Esophagus squamous epithelium (tissue), 5 donors: ENCODE measurements at places on chromosomes 2 and 18.

GRCh38 chr18:23593720-23594119 lies 7.4 kb upstream of the NPC1 start:
- no peak for DNase-seq

GRCh38 chr18:27713738-27714095 lies 463.2 kb downstream of the CDH2 start:
- DNase-seq: no peak

DNA sequence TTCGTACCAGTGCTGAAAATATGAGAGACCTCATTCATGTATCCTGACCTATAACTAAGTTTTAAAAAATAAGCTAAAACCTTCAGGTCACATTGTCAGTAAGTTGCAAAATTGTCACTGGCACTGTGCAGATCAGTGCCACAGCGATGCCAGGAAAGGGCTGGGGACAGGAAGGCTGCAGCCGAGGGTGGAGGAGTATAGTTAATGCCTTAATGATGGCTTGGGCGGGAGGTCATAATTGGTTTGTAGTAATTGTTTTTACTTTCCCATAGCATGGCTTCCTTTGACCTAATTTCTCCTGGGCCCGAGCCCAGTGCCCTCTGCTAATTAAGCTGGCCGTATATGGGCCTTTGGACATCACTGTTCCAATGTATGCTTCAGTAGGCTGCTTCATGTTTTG lies 47.2 kb upstream of the RAB12 start:
- DNase-seq: no peak

GRCh38 chr2:239917125-239917956 lies 107.8 kb downstream of the NDUFA10 start:
- no peak for DNase-seq

DNA sequence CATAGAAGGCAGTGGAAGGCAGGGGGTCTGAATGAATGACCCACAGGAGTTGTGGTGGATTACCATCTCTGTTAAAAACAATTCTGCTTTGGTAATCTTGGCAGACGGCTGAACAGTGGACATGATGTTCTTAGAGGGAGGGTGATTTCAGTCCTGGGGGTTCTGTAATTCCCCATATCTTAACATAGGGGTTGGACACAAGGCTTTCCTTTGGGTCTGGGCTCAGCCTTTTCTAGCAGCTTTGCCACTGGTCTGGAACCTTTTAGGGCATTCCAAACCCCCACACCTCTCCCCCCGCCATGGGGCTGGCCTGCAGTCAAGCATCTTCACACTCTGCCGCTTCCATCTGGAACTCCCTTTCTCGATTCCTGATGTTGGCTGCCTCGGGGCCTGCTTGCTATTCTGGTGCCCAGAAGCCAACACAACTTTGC lies 50.3 kb downstream of the RPL37A start:
- DNase-seq: no peak

DNA sequence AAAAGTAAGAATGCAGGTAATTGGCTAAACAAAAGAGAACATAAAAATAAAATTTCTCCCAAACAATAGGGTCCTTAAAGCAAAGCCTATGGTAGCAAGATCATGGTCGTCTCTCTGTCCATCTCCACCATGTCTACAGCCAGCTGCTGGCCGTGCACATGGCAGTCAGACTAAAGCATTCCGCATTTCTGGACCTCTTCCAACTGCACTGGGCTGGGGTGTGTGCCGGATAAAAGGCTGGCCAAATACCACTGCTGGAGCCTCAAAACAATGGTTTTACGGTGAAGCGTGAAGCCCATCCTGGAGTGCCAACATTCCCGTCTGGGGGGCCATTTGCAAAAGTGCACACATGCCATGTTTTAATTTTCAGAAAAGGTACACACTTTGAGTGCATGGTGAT lies 74.8 kb upstream of the PIEZO2 start:
- DNase-seq: no peak

DNA sequence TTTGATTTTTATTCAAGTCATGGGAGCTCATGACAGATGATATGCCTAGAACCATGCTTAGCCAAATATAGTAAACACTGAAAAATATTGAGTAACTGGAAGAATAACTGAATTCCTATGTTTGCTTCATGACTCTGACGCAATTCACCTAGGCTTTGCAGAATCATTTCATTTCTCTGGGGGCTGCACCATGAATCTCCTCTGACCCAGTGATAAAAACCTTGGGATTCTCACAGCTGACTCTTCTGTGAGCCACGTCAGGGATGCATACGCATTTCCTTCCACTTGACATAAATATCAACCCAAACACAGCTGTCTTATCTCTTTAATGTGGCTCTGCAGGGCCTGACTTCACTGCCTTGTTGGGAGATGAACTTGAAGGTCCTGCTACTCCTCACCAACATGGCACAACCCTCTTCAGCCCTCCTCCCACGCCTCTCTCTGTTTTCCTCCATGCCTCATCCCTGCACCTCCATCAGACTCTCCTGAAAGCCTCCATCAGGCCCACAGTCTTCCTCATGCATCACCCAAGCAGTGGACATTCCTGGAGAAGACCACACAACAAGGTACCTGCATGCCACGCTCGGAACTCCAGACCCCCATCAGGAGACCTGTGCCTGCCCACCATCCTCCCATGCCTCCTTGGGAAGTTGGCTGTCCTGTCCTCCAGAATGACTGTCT lies 29.8 kb downstream of the COL6A3 start:
- no peak for DNase-seq

GRCh38 chr18:7896805-7897518 lies 329.8 kb downstream of the PTPRM start:
- no peak for DNase-seq

DNA sequence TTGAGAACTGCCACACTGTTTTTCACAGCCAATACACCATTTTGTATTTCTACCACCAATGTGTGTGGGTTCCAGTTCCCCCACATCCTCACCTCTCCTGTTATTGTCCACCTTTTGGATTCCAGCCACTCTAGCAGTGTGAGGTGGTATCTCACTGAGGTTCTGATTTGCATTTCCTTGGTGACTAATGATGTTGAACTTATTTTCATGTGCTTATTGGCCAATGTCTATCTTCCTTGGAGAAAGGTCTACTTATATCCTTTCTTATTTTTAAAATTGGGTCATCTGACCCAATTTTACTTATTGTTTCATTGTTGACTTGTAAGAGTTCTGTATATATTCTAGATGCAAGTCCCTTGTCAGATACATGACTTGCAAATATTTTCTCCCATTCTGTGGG lies 9.1 kb upstream of the HPCAL1 start:
- no peak for DNase-seq

GRCh38 chr18:2108591-2108990 lies 462.7 kb downstream of the METTL4 start:
- DNase-seq: no peak

DNA sequence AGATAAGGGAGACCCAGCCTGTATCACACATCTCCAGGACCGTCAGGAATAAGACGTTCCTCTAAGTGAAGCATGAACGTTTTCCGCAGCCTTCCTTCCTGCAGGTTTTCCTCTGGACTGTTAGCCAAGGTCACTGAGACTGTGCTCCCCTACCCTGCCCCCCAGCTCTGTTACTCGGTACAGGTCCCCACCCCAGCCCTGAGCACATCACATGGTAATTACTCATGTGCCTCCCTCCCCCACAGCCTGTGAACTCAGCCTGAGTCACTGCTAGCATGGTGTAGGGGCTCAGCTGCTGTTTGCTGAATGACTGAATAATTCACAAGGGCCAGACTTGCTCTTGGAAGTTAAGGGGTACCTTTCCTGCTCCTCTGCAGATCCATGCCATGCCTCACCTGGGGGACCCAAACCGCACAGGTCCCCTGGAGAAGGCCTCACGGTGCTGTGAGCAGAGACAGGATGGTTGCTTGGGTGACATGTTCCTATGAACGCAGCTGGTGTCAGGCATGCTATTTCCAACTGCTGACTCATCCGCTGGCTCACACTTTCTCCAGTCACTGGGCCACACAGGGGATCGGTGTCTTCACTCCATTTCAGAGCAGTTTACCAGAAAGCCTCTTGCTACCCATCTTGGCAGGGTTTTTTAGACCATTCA lies 88.2 kb downstream of the PLB1 start:
- DNase-seq: no peak

- no peak for DNase-seq
Observed at GRCh38 chr2:108377815-108378630, at the start of gene SULT1C4. TSS of gene SULT1C4 (plus strand) at chr2:108377954. CDS start at chr2:108378338, 384 bp downstream.

DNA sequence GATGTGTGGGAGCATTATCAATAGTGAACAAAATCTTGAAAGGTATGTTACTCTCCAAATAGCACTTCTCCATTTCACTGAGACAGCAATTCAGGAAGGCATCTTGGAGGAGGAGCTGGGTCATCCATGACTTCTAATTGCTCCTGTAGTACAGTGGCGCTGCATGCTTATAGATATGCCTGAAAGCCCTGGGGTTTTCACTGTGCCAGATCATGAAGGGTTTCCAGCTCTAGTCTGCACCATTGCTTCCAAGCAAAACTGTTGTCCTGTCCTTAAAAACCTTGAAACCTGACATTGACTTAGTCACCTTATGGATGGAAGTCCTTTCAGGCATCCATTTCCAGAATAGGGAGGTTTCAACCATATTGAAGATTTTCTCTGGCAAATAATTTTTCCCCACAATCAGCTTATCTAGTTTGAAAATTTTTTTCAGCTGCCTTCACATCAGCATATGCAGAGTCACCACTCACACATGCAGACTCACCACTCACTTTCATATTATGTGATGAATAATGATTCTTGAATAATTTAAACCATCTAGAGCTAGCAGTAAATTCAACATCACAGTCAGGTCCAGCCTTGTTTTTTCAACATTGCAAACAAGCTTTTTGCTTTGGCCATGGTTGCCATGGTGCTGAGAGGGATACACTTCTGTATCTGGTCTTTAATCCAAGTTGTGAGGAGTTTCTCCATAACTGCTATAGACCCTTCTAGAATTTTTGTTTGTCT lies 297.1 kb downstream of the CLIP4 start:
- no peak for DNase-seq

DNA sequence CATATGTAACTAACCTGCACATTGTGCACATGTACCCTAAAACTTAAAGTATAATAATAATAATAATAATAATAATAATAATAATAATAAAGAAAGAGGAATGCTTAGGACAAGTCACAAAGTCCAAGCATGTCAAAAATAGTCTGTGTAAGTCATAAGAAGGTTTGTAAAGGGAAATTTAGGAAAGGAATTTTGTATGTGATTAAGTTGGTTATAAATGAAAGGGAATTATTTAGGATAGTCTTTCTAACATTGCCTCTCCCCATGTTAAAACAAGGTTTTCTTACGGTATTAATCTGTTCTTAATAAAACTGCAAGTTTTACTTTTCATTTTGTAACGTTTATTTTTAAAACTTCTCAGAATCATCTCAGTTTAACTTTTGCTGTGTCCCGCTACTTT lies 62.8 kb downstream of the SESTD1 start:
- DNase-seq: no peak

- no peak for DNase-seq
Observed at GRCh38 chr2:19575641-19576040, 217.2 kb upstream of the OSR1 start.

- DNase-seq: no peak
Observed at GRCh38 chr2:239206042-239206441, 194.8 kb downstream of the HDAC4 start.

GRCh38 chr18:45774065-45774521 lies 50.1 kb downstream of the SLC14A1 start:
- DNase-seq: no peak

GRCh38 chr2:196242131-196242620 lies 70.8 kb upstream of the STK17B start:
- no peak for DNase-seq

DNA sequence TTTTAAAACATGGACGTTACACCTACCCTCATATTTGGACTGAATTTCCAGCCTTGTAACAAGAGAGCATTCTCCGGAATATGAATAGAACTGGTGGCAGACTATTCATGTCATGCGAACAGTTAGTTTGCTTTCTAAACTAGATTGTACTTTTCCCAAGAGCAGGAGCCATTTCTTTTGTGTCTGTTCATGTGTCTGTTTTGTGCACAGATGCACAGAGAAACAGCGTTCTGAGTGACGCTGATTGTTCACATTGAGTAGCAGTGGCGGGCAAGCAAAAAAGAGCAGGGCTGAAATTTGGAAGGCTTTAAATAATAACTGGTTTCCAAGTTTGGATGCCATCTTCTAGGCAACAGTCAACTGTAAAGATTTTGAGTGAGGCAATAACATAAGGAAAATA lies 200.3 kb downstream of the NRXN1 start:
- no peak for DNase-seq

- DNase-seq: no peak
Observed at GRCh38 chr2:45607701-45608100, 3.4 kb downstream of the SRBD1 start.

GRCh38 chr18:26777351-26778053 lies 88.0 kb downstream of the AQP4 start:
- DNase-seq: no peak

- DNase-seq: no peak
Observed at GRCh38 chr2:85133751-85134254, 611 bp downstream of the TCF7L1 start.

GRCh38 chr2:230774348-230774951 lies 61.8 kb downstream of the CAB39 start:
- no peak for DNase-seq

- DNase-seq: no peak
Observed at GRCh38 chr2:154995361-154995760, 296.9 kb downstream of the KCNJ3 start.

GRCh38 chr18:37584952-37585695 lies 19.5 kb upstream of the CELF4 start:
- no peak for DNase-seq

- no peak for DNase-seq
Observed at GRCh38 chr18:76896677-76897076, 74.3 kb downstream of the ZNF236 start.

DNA sequence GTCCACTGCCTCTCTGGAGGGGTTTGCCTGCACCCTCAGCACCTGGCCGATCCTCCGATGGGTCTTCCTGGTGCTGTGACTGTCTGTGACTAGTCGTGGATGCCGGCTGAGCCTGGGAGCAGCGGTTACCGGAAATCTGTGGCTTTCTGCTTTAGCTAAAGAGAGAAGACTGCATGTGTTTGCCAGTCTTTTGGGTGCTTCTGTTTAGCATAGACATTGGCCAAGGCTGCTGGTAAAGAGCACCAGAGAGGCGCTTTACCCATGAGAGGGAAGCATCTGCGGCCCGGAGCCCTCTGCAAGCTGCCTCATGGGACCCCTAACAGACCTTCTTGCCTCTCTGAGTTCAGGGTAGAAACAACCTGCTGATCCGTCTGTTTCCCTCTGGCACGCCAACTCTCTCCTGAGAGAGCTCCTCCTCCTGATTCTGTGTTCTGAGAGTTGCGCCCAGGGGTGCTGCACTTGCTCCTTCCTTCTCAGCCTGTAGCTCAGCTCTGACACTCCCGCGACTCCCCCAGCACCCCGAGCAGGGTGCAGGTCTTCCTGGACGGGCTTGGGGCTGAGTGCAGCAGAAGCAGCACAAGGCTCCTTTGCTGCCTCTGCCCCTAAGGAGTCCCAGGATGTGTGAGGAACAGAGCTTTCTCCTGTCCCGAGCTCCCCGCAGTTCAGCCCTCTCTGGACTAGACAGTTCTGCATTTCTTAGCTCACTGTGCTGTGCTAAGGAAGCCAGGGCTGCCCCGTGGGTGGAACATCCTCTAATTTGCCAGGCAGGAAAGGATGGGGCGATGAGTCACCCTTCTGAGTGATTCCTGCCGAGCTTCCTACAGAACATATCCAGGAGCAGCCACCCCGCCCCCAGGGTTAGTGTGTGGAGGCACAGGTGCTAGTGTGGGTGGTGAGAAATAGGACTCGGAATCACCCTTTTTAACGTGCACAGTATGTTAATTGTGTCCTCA lies 203.2 kb downstream of the SH3RF3 start:
- peak; percentile 29 for DNase-seq
